ENCODE measurements at places on chromosomes 12 and 14.

DNA sequence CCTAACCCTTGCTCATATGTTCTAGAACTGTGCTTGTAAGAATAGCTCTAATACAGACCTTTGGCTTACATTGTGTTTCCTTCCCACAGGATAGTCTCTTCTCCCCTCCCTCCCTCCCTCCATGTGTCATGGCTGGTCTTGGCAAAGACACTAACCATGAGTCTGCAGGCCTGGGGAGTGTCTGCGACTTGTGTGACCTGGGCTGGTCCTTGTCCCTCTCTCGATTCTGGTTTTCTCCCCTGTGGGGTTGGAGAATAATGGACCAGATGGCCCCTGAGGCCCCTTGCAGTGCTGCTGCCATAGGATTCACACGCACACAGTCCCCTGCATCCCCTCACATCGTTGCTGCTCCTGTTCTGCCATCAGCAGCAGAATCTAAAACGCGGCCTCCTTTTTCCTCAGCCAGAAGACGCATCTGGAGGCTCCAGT, 30.3 kb downstream of the DEGS2 start:
- DNase-seq = no peak

DNA sequence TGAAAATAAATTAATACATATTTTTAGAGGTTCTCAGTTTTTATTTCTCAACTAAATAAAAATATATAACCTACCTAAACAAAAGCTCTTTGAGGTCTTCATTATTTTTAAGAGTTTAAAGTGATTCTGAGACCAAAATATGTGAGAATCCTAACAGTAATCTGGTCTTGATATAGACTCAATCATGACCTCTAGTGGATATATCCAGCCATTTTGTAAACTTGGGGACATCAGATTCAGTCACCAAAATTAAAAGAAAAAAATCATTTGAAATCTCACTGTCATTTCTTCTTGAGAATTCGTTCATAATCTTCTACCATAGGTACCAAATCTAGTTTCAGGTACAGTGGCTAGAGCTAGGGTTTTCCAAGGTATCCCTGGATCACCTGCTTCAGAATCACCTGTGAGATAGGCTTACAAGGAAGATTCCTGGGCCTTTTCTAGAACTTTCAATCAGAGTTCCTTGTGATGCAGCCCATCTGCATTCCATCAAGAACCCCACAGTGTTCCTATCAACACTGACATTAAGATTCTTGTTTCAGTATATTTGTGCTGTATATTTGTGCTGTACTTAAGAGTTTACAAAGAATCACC, 214.9 kb downstream of the ADAMTS20 start:
- DNase-seq = no peak

DNA sequence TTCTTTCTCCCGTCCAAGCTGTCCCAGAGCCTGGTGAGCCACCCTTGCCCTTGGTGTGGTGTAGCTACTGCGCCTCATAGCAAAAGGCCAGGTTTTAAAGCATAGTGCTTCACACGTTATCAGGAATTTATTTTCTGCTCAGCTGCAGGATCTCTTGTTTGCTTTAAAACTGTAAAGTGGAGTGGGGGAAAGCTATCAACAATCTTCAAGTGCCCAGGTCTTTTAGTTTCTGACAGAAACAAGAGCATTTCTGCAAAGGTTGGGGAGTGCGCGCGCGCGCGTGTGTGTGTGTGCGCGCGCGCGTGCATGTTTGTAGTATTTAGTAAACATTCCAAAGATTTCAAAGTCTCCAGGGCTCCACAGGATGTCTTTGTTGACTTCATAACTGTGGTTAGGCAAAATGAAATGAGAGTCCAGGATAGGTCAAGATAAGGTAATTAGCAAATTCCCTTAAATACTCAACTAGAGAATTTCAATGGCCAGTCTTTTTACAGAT, 45.5 kb downstream of the EML1 start:
- no peak for DNase-seq

GRCh38 chr14:30295980-30296379, 263.0 kb upstream of the G2E3 start:
- no peak for DNase-seq

DNA sequence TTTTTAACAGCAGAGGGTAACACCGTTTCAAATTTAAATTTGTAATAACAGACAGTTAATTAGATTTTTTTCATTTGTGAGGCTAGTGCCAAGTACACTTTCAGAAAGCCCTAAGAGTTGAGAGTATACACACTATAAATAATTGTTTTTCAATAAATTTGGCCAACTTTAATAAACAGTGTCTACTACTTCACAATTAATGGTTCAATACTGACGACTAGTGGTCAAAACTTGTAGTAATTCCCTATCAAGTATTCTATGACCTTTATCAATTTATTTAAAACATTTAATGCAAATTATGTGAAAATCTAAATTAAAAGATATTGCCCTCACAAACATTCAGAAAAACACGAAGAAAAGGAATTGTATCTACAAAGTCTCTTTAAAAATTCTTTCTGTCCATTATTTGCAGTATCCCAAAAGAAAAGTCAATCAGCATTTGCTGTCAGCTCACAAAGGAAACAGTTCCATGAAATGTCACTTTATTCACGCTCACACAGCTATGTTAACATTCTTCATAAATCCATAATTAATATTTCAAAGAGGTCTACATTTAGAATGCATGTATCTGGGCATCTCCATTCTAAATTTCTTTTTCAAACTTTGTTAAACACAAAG, 91.2 kb downstream of the CEP128 start:
- DNase-seq = no peak

- no peak for DNase-seq
Observed at GRCh38 chr14:53236708-53237107, 83.6 kb upstream of the DDHD1 start.

DNA sequence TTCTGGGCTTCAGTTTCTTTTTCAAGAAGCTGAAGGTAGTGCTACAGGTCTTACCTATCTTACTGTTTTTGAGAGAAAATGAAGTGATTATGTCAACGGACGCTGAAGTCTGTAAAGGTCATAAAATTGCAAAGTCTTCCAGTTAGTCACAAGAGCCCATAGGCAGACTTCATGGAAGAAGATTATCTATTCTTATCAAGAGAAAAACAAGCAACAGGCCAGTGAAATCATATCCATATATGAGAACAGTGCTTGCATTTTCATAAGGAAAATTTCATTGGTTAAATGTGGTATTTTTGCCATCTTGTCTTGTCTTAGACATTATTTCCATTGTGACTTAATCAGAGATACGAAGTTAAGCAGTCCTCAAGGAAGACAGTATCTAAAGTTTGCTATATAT, 412.7 kb upstream of the SEL1L start:
- DNase-seq = no peak

GRCh38 chr12:26874501-26875296, 41.7 kb upstream of the ITPR2 start:
- no peak for DNase-seq

DNA sequence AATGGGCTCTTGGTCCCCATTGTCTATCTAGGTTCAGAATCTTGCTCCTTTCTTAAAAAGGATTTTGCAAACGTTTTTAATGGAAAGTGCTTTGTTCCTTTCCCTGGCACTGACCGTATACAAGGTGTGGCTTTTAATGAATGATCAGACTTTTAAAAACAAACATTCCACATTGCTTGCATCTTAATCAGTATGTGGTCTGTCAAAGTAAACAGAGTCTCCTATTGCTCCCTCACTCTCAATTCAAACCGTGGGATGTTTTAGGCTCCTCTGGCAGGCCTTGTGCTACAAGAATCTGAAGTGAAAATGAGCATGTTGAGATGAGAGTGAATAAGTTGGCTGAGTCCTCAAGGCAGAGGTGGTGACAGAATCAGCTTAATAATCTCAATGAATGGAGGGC, 107.0 kb downstream of the VRK1 start:
- DNase-seq = no peak

- DNase-seq = no peak
Observed at GRCh38 chr14:94364037-94364436, 24.4 kb downstream of the SERPINA1 start.

DNA sequence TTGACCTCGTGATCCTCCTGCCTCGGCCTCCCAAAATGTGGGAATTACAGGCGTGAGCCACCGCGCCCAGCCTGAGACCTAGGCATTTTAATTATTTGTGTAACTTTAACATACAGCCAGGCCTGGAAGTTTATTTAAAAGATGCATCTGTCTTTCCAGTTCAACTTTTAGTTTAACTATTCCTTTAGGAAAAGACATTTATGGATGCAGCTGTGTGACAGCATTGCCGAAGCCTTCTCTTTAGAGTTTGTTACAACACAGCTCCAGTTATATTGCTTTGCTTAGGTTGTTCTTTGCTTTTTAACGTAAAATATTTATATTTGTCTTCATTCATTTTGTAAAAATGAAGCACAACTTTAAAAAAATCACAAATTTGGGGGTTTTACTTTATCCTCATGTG, 67.0 kb downstream of the DIP2B start:
- DNase-seq = no peak

GRCh38 chr12:11595080-11595479, 54.4 kb upstream of the ETV6 start:
- DNase-seq = no peak

DNA sequence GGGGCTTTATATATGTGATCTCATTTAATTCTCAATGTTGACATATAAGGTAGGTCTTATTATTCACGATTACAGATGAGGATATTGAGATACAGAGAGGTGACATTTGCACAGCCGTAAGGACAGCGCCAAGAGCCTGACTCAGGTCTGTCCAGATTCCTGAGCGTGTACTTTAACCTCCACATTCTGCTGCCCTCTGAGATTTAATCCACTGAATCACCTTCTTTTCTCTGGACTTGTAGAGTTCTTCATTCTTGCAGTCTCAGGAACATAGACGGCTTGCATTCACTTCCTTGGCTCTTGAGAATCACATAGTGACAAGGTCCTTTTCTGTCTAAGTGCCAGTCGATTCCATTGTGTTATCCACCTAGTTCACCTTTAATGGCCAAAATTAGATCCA, 141.0 kb upstream of the ARHGAP5 start:
- DNase-seq = no peak

- DNase-seq = no peak
Observed at GRCh38 chr14:100398044-100398443, 74.9 kb downstream of the SLC25A47 start.

GRCh38 chr14:105356927-105357326, 41.4 kb upstream of the TEX22 start:
- DNase-seq = no peak

DNA sequence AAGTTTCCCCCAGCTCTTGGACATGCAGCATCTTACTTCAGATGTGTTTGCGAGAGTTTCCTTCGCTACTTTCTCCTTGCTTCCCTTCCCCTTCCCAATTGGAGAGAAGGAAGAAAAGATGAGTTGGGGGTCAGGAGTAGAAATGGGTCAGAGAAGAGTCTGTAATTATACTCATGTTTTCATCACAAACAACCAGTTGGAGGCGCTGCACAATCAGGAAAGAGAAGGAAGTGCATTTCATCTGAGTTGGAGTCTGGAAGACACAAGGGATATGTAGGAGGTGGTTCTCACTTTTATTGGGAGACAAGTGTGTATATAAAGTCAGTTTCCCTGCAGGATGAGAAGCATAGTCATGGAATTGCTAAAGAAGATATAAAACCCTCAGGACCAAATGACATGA, 31.3 kb upstream of the VSX2 start:
- no peak for DNase-seq

DNA sequence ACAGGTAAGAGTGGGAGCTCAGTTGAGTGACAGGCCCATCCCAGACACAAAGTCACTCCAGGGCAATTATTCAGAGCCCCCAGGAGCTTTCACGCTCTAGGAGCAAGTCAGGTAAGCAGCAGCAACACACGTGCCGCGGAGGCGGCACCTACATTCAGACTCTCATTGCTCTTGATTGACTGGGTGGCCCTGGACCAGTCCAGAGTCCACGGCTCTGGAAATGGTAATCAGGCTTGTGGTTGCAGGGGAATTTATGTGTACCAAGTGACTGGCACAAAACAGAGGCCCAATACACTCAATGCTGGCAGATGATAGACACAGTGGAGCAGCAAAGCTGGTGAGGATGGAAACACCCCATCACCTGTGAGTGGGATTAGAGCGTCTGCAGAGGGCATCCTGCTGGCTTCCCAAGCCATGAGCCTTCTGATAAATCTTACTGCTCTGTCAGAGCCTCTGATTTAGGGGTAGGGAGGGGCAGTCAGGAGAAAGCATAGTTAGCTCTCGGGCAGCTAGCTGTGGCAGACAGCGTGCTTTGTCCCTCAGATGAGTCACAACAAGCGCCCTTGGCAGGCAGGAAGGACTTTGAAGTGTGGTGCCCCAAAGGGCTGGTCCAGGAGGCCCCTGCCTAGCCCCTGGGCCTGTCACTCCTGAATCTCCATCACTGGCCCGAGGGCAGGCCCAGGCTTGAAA, 344.7 kb downstream of the CACNA1C start:
- no peak for DNase-seq

DNA sequence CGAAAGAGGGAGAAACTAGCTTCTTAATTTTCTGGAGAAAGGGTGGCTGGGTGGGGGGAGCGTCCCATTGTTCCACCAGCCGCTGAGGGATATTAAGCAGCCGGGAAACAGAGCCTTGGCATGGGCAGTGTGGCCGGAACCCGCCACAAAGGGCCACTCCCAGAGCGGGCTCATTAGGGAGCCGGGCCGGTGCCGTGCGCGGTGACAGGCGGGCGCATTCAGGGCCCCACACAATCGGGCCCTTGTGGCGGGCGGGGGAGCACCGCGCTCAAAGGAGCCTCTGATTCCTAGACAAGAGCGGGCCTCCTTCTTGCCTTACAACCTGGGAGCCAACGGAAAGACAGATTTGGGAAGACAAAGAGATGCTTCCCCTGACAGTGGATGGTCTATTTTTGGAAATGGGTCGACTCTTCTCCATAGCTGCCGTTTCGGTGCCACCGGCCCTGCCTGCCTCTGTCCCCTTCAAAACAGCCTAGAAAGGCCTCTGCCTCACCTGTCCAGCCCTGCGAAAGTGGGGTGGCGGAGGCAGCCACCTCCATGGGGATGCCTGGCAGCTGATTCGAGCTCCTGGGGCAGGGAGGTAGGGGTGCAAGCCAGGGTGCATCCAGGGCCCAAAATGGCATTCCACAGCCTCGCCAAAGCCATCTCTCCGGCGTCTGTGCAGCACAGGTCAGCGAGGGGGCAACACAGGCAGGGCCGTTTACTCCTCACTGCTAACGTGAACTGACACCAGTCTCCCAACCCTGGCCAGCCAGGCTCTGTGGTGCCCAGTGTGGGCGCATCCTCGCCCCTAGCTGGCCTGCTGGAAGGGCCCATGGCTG, 10.9 kb downstream of the CCDC85C start:
- DNase-seq = no peak

- no peak for DNase-seq
Observed at GRCh38 chr14:104939666-104940410, 15.2 kb downstream of the PLD4 start.

GRCh38 chr12:33676866-33677265, 237.2 kb upstream of the SYT10 start:
- no peak for DNase-seq

GRCh38 chr12:57148469-57149244, 1.2 kb upstream of the LRP1-AS start:
- DNase-seq = no peak

Measured in GM12864 (cell line).